ENCODE measurements at places on chromosomes 2 and 18.

DNA sequence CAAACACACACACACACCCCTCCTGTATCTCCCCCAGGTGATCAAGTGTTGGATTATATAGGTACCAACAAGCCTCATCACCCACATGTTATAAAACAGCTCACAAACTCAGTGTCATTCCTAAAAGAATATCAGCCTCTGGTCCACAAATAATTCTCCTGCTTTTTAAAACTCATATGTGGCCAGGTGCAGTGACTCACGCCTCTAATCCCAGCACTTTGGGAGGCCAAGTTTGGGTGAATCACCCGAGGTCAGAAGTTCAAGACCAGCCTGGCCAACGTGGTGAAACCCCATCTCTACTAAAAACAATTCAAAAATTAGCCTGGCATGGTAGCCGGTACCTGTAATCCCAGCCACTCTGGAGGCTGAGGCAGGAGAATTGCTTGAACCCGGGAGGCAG, 87.8 kb downstream of the LRATD1 start:
- no peak for DNase-seq

- DNase-seq, result no peak
These were observed 31.5 kb upstream of the SMAD7 start for GRCh38 chr18:48982266-48982665.

DNA sequence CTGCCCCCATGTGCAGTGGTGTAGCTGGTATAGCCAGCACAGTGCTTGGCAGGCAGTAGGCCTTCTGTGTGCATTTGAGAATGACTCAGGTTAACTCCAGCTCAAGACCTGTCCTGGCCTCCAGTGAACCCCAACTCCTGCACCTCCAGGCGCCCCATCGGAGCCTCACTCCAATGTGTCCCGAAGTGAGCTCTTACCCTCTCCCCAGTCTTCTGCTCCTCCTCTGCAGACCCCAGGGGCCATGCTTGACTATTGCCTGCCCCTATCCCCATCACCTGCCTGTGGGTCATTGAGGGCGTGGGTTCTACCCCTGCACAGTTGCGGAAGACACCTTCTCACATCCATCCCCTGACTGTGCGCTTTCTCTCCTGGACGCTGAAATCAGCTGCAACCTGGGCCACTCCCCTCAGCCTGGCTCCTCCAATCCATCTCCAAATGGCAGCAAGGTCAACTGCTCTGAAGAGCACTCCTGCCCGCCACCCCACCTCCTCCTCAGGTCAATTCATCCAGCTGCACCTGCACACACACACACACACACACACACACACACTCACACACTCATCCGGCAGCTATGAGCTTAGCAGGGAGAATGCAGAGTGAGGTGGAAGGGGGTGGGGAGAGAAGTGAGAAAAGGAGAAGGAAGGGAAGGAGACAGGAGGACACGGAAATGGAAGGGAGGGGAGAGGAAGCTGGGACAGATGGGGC, 130.3 kb upstream of the GLI2 start:
- DNase-seq, result no peak

- no peak for DNase-seq
These were observed 56.7 kb downstream of the LBH start for GRCh38 chr2:30287857-30288513.

GRCh38 chr2:176147210-176147799, 4.0 kb upstream of the HOXD4 start:
- DNase-seq, result no peak

DNA sequence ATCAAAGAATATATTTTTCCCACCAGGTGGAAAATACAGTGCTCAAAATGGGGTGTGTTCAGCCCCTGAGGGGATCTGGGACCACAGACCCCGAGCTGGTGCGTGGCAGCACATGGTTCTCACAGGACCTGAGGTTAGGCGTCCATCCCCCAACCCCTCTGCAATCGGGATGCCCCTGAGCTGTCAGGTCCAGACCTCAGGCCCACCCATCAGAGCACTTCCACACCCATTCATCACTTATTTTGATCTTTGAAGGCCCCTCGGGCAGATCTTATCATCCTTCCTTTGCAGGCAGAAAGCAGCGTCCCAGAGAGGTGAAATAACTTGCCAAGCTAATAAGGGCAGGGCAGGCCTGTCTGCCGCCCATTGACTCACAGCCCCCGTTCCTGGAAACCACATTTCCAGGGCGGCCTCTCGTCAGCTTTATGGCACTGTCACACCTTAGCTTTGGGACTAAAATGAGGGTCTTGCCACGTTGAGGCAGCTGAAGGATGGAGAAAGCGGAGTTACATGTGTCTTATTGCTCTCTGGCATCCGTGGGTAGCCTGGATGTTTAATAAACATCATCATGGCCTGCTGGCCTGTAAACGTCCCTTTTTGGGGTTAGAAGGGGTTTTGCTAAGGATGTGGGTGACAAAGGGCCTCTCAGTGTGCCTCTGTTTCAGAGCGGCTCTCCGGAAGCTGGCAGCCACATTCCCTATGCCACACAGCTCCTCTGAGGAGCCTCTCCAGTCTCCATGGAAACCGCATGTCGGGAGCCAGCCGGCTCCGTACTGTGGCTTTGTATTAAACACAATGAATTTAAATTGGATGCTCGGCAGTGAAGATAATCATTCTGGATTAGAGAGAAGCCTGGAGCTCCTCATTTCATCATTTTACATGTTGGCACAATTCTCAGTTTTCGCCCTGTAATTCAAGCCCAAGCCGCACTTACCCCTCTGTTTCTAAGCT, 58.3 kb upstream of the MAPRE3 start:
- DNase-seq, result no peak

DNA sequence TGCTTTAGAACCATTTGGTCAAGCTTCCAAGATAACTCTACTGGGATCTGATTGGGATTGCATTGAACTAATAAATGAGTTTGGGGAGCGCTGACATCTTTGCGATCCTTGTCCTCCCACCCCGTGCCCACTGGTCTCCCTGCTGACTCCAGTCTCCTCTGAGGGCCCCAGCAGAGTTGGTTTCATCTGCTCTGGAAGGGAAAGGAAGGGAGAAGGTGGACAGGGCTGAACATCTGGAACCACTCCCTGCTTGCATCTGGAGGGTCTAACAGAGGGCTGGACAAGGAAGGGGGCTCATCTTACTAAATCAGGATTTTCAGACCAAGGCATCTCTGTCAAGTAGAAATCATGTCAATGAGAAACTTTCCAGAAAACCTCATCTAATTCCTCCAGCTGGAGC, 12.8 kb downstream of the GBX2 start:
- no peak for DNase-seq

All from NCI-H446 treated with DMSO at 0.1 percent for 48 hours (cell line).